ENCODE measurements at places on chromosomes 7 and 10.
A peak's percentile ranks its signal among the peaks of the same experiment; 100 is the strongest.

DNA sequence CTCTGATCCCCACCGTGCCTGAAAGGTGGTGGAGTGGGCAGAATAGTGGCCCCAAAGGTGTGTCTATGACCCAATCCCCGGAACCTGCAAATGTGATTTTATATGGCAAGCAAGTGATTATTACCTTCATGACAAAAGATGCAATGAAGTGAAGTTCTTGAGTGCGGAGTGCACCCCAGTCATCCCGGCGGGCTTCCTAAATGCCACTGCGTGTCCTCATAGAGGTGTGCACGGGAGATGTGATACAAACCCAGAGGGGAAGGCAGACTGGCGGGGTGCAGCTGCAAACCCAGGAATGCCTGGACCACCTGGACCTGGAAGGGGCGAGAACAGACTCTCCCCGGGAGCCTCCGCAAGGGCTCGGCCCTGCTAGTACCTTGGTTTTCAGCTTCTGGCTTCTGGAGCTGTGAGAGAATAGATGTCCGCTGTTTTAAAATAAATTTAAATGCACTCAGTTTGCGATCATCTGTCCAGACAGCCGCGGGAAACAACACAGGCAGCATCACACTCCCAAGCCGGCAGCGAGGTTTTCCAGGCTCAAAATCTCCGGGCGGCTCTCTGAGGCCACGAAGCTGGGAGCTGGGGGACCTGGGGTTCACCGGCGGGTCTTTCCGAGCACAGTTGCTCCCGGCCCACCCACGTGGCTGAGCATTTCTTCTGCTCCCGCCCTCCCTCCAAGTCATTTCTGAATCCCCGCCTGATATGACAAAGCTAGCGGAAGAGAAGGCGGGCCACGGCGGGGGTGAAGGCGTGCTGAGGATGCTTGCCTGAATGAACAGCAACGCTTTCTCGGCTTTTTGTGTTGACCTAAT is 50.4 kb upstream of the EBF3 start:
- no peak for DNase-seq

DNA sequence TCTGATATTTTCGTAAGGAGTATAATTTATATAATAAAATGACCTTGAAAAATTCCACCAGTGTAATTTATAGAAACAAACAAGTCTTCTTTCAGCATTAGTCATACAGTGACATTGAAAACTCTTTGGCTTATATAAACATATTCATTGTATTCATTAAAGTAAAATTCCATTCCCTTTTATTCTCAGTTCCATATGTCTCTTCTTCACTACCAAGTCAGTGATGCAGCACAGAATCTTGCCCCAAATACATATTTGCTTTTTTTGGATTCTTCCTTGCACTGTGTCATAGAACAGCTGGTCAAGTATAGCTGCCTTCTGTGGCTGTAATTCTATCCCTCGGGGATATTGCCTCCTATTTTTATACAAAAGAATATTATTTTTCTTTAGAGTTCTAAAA is 884.5 kb upstream of the POT1 start:
- DNase-seq = no peak

- no peak for DNase-seq
Measured at GRCh38 chr10:48442809-48443177, 136.3 kb downstream of the MAPK8 start.

DNA sequence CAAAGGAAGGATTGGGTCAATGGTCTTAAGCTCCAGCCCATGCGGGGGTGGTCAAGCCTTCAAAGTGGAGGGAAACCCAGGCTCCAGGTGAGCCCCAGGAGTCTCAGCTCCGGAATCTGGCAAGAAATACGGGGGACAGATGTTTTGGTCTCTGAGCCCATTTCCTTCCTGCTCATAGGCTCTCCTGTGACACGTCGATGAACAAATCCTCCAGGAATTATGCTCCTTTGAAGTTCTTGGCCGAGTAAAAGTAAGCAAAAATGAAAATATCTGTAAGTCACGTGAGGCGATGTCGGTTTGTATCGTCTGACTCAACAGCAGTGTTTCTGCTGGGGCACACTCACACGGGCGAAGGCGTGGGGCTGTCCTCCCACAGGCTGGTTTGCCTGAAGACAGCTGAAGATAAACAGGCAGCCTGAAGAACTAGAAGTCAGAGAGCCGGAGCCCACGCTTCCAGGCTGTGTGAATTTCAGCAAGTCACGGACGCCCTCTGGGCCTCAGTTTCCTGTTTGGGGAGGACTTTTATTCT is 52.6 kb upstream of the SMNDC1 start:
- DNase-seq = peak; percentile 62

- no peak for DNase-seq
Measured at GRCh38 chr10:74910241-74910975, 84.0 kb downstream of the KAT6B start.

GRCh38 chr10:43868952-43869351 is 220.3 kb upstream of the ZNF32 start:
- no peak for DNase-seq

GRCh38 chr7:79293655-79294142 is 159.8 kb downstream of the MAGI2 start:
- DNase-seq = no peak

- no peak for DNase-seq
Measured at GRCh38 chr7:4616116-4616515, 66.0 kb upstream of the FOXK1 start.

DNA sequence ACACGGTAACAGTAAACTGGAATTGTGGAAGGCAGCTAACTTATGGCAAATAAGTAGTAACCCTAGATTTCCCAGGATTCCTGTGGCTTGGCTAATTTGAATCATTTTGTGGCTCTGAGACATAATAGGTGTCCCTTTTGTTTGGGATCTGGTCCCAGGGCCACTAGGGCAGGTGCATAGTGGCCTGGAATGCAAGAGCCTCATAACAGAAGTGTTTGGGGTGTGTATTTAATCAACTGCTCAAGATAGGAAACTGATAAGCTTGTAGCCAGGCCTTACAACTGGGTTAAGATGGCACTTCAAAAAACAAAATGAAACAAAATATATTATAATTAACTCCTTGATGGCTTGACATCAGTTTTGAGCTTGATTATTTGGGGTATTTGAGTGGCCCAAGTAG is 541.8 kb downstream of the ETV1 start:
- no peak for DNase-seq

DNA sequence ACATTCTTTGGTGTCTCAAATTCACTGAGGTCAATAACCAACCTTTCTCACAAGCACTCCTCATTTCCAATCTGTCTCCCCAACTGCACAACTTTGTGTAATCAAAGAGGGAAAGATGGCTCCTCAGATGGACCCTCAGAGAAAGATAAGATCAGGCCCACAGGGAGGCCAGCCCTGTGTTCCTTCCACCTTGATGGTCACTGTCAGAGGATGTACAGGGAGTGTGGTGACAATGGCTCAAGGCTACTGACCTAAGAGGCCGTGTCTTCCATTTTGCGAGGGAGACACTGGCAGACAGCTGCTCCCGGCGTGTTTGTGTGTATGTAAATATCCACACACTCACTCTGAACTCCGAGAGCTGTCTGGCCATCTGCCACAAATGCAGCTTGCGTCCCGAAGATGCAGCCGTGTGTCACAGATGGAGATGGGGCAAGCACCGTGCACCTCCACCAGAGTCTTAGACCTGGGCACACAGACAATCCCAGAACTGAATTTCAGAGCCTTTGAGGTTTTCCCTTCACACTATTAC is 712.1 kb upstream of the NRP1 start:
- DNase-seq = no peak

GRCh38 chr7:102883098-102883860 is 29.5 kb upstream of the LRRC17 start:
- no peak for DNase-seq

- DNase-seq = no peak
Measured at GRCh38 chr10:125995726-125996304, 99.5 kb downstream of the FANK1 start.

- no peak for DNase-seq
Measured at GRCh38 chr10:110546499-110547110, 20.9 kb upstream of the SMC3 start.

DNA sequence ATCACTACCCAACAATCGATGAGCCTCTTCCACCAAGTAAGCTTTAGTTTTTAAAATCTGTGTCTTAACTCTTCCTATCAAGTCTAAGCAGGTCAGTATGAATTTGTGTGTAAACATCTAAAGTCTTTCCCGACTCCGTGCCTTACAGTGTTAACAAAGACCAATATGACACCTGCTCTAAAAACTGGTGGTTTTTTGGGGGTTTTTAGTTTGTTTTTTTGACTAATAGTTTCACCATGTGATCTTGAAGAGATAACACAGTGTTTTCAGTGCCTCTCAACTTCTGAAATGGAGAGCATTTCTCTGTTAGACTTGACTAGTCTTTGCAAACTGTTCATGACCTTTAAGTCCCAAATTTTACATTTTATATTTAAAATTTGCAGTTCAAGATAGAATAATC is 132.0 kb upstream of the STK17A start:
- no peak for DNase-seq

DNA sequence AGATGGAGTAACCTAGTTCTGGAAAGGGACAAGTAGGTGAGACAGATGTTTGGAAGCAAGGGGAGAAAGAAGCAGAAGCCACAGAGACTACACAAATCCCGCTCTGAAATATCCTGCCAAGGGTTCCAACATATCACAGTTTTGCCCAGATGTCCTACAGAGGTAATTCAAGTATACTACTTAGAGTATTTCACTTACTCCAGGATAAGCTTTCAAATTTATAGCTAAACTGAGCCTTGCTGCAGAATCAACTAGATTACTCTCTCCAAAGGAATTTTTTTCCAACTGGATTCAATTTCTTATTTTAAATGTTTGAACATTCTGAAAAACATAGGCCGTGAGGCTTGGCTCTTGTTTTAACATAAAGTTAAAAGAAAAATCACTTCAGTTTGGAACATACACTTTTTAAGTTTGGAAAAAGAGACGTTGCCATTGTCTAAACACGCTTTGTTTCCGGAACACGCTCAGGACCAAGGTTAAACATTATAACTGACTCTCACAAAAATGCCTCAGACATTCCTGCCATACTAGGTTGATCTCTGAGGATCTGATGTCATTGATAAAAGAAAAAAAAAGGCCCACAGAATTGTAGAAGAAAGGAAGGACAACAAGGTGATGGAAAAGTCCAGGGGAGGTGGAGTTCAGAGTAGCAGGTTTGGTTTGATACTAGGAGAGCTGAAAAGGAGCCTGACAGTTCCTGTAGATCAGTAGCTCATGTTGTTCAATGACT is 74.8 kb downstream of the FAM185A start:
- no peak for DNase-seq

GRCh38 chr7:17640730-17641377 is 299.4 kb downstream of the SNX13 start:
- peak; percentile 19 for DNase-seq

DNA sequence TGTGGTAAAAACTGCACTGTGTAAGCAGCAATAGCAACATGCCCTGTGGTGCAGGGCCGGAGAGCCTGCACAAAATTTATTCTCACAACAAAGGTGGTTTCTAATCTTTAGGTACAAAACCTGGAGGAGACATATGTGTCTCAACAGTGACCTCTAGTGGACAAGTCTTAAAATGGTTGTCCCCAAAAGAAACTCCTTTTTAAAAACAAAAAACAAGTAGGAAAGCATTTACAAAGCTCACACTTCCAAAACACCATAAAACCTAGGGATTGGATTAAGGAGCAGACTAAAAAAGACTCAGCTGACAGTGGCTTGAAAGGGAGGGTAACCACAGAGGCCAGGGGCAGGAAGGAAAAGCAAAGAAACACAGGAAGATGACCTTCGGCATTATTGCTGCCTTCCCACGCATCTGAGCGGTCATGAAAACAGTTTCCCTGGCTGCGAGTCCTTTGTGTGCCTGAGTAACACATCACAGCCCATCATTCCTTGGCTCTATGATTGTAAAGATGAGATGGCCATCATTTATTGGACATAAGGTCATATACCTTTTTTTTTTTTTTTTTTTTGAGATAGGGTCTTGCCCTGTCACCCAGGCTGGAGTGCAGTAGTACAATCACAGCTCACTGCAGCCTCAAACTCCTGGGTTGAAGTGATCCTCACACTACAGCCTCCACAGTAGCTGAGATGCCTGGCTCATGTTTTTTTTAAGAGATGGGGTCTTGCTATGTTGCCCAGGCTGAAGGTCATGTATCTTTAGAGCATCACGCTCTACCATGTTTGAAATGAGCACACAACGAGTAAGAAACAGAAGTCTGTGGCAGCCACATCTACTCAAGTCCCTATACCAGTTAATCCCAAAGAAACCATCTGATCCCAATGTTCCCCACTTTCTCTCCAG is 39.5 kb downstream of the RSU1 start:
- peak; percentile 70 for DNase-seq

GRCh38 chr7:16921644-16922257 is 40.0 kb upstream of the AGR3 start:
- no peak for DNase-seq

DNA sequence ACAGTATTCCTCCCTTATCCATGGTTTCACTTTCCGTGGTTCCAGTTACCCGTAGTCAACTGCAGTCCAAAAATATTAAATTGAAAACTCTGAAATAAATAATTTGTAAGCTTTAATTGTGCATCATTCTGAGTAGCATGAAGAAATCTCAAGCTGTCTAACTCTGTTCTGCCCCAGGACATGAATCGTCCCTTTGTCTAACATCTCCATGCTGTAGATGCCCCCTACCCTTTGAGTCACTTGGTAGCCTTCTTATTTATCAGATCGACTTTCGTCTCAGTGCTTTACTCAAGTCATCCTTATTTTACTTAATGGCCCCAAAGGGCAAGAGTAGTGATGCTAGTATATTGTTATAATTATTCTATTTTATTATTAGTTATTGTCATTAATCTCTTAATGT is 41.8 kb downstream of the CPED1 start:
- DNase-seq = no peak

DNA sequence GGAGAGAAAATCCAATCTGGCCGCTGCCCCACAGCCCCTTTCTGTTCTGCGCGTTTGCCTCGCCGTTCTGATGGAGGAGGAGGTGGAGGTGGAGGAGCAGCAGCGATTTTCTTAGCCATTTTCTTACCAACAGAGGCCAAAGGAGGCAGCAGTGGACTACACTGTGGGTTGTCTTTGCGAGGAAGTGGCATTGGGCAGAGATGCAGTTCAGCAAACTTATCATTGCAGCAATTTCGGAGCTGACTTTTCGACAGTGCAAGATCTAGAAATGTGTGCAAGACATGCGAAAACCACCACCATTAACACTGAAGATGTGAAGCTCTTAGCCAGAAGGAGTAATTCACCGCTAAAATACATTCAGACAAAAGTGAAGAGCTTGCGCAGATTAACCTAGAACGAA is 1.9 kb upstream of the ARL4A start:
- no peak for DNase-seq

GRCh38 chr10:99524736-99525380 is 7.9 kb upstream of the NKX2-3 start:
- no peak for DNase-seq

GRCh38 chr7:106484562-106484961 is 176.4 kb downstream of the CCDC71L start:
- no peak for DNase-seq

GRCh38 chr10:27369880-27370279 is 129.3 kb upstream of the ACBD5 start:
- no peak for DNase-seq

- DNase-seq = no peak
Measured at GRCh38 chr10:122044713-122045112, 55.8 kb downstream of the TACC2 start.

DNA sequence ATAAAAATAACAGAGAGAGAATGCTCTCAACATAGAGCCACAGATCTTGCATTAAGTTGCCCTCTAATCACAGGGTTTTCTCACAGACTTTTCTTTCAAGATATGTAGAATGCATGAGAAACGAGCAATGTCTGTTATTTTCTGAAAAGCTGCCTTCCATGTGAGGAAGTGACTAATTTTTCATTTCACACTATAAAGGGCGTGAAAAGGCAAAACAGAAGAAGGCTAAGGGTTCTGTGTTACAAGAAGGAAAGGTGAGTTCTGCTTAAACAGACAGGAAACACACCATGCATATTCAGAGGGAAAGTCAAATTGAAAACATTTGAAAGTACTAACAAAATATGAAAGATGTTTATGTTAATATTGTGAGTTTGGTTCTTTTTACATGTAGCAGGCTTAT is 189.2 kb downstream of the SEMA3D start:
- no peak for DNase-seq
